Left ventricle myocardium inferior (tissue), 1 donor: ENCODE measurements at places on chromosomes 5 and 9.

GRCh38 chr5:67065237-67065636 lies 131.4 kb downstream of the CD180 start:
- DNase-seq = no peak
- H3K4me1 ChIP-seq = peaks cover 88% of the 10 kb centered on the region
- no peak overlapping the region for H3K4me3 ChIP-seq
- no peaks in the 10 kb centered on the region for H3K27me3 ChIP-seq
- H3K36me3 ChIP-seq = no peaks in the 10 kb centered on the region

- H3K4me3 ChIP-seq = no peak overlapping the region
- H3K27ac ChIP-seq = no peak overlapping the region
- no peaks in the 10 kb centered on the region for H3K27me3 ChIP-seq
Measured at GRCh38 chr5:124504081-124504916, 242.1 kb downstream of the ZNF608 start.

DNA sequence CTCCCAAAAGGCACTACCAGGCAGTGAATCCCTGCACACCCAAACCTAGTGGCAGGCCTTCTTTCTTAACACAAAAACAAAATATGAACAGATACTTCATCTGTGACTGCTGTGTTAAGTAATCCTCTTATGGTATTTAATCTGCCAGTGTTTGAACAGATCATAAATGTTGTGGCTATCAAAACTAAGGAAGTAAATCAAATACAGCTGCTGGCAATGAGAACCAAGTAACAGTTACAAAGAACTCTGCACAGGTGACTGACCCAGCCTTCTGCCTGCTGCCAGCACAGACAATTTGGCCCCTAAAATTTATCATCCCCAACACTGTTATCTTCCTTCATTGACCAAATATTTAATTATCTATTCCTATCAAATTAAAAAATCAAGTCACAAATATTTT lies 78.0 kb downstream of the GNAQ start:
- no peak for DNase-seq
- no peak overlapping the region for H3K4me3 ChIP-seq
- H3K36me3 ChIP-seq = no peaks in the 10 kb centered on the region
- peaks cover 74% of the 10 kb centered on the region for H3K4me1 ChIP-seq

DNA sequence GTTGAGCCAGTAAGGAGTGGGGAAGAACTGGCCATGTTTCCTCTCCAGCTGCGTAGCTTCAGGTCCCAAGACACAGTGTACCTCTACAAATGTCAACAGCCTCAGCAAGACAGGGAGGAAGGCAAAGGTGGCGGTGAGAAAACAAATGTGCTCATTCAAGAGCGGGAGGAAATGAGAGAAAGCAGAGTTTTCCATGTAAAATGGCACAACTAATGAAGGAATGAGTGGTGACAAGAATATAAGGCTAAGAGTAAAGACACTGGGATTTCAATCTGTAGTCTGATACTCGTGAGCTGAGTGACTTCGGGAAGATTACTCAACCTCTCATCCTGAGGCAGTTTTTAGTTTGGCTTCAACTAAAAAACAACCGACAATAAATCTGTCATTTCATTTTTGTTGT lies 67.6 kb downstream of the DPYSL3 start:
- H3K4me3 ChIP-seq = no peak overlapping the region
- peak overlapping the region; percentile 16 for H3K27ac ChIP-seq
- H3K4me1 ChIP-seq = peaks cover 6% of the 10 kb centered on the region
- no peaks in the 10 kb centered on the region for H3K36me3 ChIP-seq

- no peak overlapping the region for H3K4me3 ChIP-seq
- DNase-seq = peak; percentile 63
- peak overlapping the region; percentile 43 for H3K27ac ChIP-seq
- H3K27me3 ChIP-seq = no peaks in the 10 kb centered on the region
- no peaks in the 10 kb centered on the region for H3K4me1 ChIP-seq
Measured at GRCh38 chr9:110767559-110768063, 99.0 kb downstream of the MUSK start.

DNA sequence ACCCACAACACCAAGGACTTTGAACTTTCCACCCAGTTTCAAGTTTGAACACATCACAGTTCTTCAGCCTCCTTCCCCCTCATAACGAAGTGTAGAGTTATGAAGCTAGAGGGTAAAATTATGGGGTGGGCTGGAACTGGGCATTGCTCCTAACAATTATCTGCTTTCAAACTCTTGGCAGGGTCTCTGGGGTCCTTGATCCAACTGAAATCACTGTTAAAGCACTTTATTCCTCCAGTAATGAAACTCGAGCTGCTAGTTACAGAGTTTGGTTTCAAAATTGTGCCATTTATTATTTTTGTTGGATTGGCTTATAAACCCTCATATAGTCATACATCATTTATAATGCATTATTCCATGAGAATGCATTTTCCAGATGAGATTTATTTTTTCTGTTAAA lies 158.5 kb downstream of the RGS3 start:
- H3K27me3 ChIP-seq = no peaks in the 10 kb centered on the region
- no peak for DNase-seq
- H3K36me3 ChIP-seq = no peaks in the 10 kb centered on the region
- no peak overlapping the region for H3K4me3 ChIP-seq

DNA sequence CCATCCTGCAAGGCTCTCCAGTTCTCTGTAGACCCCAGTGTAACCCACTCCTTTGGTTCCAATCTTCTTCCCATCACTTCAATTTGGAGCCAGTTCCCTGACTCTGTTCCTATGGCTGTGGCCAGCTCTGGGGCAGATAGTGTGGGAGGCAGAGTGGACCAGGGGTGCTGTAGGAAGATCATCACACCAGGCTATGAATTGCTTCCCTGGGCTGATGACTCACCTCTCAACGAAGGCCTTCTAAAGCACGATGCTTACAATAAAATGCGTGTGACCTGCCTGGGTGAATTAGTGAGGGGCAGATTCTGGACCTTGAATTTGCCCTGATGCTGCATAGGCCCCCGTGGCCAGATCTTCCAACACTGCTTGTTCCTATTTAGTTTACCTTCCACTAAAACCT lies 289.7 kb downstream of the FBXL7 start:
- H3K36me3 ChIP-seq = no peaks in the 10 kb centered on the region
- DNase-seq = no peak
- H3K4me1 ChIP-seq = peaks cover 75% of the 10 kb centered on the region
- H3K27me3 ChIP-seq = no peaks in the 10 kb centered on the region
- no peak overlapping the region for H3K27ac ChIP-seq

DNA sequence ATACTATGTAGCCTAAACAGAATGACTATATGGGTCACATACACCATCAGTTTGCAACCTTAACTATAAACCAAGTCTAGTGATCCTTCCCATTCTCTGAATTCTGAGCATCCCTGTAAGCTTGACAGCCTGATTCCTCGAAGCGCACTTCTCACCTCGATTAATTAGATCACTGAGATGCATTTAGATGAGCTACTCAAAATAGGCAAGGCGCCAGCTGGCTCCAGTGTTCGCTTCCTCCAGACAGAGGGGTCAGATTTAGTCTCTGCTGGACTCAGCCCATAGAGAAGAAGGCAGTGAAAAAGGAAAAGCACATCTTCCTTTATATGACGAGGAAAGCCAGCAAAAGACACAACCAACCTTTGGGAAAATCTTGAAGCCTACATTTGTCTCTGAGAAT lies 371.5 kb downstream of the MLLT3 start:
- H3K4me3 ChIP-seq = no peak overlapping the region
- no peaks in the 10 kb centered on the region for H3K4me1 ChIP-seq
- H3K27ac ChIP-seq = no peak overlapping the region
- no peak for DNase-seq

DNA sequence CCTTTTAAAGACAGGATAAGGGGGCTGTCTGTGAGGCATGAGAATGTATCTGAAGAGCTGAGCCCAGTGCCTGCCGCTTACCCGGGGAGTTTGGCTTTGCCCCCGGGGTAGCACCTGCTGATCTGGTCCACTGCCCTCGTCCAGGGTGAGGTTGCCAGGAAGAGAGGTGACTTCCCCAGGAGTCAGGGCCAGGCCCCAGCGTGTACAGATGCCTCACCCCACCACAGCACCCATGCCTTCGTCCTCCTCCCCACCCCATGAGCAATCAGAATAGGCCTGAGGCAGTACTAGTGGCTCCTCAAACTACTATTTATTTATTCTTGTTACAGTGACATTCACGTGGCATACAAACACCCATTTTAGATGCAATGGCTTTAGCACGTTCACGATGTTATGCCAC lies 15.7 kb upstream of the AIF1L start:
- H3K4me3 ChIP-seq = no peak overlapping the region
- no peaks in the 10 kb centered on the region for H3K36me3 ChIP-seq
- H3K27me3 ChIP-seq = peaks cover 2% of the 10 kb centered on the region

DNA sequence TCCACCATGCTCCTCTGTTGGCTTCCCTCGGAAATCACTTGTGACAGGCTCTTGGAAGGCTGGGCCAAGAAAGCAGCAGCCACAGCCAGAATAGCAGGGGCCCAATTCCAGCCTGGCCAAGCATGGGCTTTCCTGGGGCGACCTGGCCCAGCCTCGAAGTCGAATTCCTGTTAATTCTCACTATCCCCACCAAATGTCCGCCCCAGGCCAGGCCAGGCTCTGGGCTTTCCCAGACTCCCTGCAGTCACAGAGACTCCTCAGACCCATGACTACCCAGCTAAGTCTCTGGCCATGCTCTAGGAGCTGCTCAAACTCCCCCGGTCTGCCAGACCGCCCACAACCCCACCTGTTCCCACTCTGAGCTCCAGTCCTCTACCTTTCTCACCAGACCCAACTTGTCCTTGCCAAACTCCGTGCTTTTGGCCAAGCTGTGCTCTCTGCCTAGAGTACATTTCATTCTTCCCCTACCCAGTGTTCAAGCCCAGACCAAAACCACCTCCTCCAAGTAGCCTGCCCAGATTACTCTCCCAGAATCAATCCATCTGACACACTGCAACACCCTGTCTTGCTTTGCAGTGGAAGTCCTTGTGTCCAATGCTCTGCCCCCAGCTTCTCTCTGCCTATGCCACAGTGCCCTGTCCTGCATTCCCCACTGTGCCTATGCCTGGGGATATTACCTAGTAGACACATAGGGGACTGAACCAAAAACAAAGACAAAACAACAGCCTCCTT lies 26.2 kb downstream of the SHB start:
- H3K36me3 ChIP-seq = no peaks in the 10 kb centered on the region
- H3K4me3 ChIP-seq = no peak overlapping the region
- H3K27me3 ChIP-seq = no peaks in the 10 kb centered on the region
- peaks cover 93% of the 10 kb centered on the region for H3K4me1 ChIP-seq

- no peaks in the 10 kb centered on the region for H3K36me3 ChIP-seq
- H3K4me3 ChIP-seq = no peak overlapping the region
- H3K27ac ChIP-seq = no peak overlapping the region
Measured at GRCh38 chr5:111743988-111744387, 13.0 kb downstream of the NREP start.

DNA sequence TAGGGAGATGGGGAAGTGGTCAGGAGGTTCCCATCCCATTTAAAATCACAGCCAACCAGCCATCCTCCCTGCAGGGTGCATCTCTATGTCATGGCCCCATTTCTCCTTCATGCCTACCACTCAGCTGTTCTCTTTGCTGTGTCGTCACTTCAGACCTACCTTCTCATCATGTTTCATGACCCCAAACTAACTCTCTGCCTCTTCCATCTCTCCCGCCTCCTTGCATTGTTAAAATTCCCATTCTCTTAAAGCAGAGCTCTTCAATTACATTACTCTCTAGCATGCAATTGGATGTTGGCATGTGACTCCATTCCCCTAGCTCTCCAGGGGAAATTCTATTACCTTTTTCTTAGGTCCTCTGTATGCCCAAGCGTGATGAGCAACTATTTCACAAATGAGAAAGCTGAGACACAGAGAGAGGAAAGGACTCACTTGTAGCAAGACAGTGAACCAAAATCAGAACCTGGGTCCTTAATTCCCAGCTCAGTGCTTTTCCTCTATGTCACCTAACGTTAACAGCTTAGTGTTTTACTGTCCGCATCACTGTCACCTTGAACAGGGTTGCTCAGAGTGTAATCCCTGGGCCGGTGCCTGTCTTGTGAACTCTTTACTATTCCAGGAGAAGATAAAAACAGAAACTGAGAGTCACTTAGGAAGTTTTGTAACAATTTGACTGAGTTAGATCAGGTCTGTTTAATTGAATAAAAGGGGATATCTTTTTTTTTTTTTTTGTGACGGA lies 28.1 kb downstream of the PDE6A start:
- H3K4me1 ChIP-seq = no peaks in the 10 kb centered on the region
- H3K27me3 ChIP-seq = no peaks in the 10 kb centered on the region
- no peak for DNase-seq
- H3K4me3 ChIP-seq = no peak overlapping the region

GRCh38 chr9:121620777-121621449 lies 30.5 kb upstream of the DAB2IP start:
- no peaks in the 10 kb centered on the region for H3K27me3 ChIP-seq
- no peak for DNase-seq
- H3K27ac ChIP-seq = peak overlapping the region; percentile 92
- no peak overlapping the region for H3K4me3 ChIP-seq
- no peaks in the 10 kb centered on the region for H3K36me3 ChIP-seq

DNA sequence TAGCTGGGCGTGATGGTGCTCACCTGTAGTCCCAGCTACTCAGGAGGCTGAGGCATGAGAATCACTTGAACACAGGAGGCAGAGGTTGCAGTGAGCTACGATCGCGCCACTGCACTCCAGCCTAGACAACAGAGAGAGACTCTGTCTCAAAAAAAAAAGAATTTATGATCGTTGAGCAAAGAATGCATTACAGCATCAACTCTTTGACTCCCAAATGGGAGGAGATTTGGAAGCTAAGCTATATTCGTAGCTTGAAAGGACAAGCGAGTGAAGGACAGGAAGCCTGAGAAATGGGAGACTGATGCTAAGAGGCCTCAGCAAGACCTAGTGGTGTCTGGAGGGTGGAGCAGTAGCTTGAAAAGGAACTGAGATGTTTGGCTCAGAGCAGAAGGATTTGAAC lies 10.3 kb upstream of the CCIN start:
- H3K36me3 ChIP-seq = no peaks in the 10 kb centered on the region
- H3K27me3 ChIP-seq = no peaks in the 10 kb centered on the region
- H3K4me3 ChIP-seq = no peak overlapping the region
- H3K4me1 ChIP-seq = peaks cover 37% of the 10 kb centered on the region

DNA sequence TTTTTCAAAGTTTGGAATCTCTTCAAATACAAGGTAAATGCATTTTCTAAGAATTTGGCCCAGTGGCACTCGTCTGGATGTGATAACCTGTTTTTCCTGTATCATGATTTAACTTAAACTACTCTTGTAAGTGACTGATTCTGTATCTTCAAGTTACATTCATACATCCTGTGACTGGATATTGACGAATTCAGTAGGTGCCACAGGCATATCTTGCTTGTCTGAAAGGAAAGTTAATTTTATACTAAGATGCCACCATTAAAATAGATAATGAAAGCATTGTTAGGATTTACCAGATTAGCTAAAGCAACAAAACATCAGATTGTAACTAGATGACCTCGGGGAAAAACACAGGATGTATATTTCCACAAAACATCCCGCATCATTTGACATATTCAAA lies 175.3 kb upstream of the ZNF608 start:
- no peaks in the 10 kb centered on the region for H3K27me3 ChIP-seq
- peaks cover 18% of the 10 kb centered on the region for H3K4me1 ChIP-seq
- no peak overlapping the region for H3K27ac ChIP-seq
- H3K36me3 ChIP-seq = no peaks in the 10 kb centered on the region
